Central memory CD4-positive, alpha-beta T cell (primary cell): ENCODE measurements at places on chromosomes 1 and 21.

- DNase-seq: no peak
Measured at GRCh38 chr1:55869065-55869464, 653.9 kb upstream of the USP24 start.

- no peak for DNase-seq
Measured at GRCh38 chr1:32755098-32755809, 52.7 kb upstream of the SYNC start.

GRCh38 chr1:75520862-75521475, 89.9 kb downstream of the SLC44A5 start:
- no peak for DNase-seq

GRCh38 chr1:8097077-8097799, 71.1 kb upstream of the ERRFI1 start:
- DNase-seq: no peak

- DNase-seq: no peak
Measured at GRCh38 chr21:16532840-16533239, 803.1 kb downstream of the USP25 start.

- DNase-seq: no peak
Measured at GRCh38 chr1:43273708-43274107, 3.9 kb downstream of the TMEM125 start.

- DNase-seq: no peak
Measured at GRCh38 chr1:96525657-96526557, 195.7 kb upstream of the PTBP2 start.

- no peak for DNase-seq
Measured at GRCh38 chr1:101476541-101476940, 239.7 kb downstream of the S1PR1 start.

GRCh38 chr21:41895643-41896493, 16.7 kb upstream of the PRDM15 start:
- DNase-seq: peak; percentile 28

DNA sequence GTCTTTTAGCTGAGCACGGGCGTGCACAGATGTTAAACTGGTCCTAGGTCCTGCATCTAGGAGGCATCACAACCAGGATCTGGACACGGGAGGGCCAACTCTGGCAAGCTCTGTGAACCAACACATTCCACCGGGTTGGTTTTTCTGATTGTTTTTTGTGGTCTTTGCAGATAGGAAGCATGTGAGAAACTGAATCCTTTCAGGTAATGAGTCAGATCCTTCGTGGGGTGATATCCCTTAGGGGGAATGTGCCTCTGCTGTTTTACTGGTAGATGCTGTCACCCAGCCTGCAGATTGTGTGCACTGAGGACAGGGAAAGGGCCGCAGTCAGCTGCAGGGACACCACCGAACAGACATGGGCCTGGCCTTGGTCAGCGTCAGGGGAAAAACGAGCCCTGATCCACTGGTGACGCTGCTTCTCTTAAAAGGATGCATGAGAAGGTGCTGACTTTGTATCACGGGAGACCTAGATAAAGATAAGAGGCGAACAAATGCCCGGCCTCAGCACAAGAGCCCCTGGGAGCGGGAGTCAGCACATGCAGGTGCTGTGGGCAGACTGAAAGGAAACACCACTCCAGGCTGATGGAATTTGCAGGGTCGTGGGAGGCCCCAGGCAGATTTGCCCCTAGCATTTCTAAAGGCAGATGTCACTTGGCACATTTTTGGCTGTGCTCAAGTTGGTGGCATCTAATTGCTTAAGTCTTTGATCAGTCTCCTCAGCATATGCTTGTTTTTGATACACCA, 51.1 kb downstream of the DOP1B start:
- peak; percentile 1 for DNase-seq

DNA sequence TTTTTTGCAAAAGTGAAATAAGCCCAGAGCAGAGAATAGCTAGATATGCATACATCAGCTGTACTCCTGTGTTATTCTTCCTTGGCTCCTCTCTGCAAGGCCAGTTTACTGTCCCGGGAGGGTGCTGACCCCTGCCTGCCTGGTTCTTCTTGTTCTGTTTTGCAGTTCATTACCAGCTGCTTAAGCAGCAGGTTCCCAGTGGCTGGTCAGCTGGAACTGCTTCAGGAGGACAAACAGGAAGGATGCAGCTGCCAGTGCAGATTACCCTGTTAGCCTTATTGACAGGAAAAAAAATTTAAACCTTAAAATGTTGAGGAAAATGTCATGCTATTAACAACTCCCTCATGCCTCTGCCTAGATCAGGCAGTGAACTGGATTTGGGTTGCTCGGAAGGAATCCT, 16.0 kb upstream of the LRIG2 start:
- DNase-seq: no peak

- no peak for DNase-seq
Measured at GRCh38 chr1:104028416-104029035, 278.8 kb downstream of the AMY1C start.

DNA sequence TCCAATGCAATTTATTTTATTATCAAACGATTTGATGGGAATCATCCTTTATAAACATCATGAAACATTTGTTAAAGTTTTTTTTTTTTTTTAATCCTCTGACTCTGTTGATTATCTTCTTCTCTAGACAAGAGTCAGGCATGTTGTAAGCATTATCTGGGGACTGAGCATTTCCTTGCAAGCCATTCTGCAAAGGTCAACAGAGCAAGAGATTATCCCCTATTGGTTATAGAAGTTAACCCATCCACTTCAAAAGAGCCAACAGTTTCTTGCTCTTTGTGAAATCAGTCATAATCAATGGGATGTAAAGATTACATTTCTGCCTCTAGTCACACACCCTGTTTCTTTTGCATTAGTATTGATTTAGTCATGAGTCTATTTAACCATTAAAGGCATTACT, 368.8 kb upstream of the ADGRL4 start:
- no peak for DNase-seq

GRCh38 chr1:246827396-246827795, 103.2 kb downstream of the SCCPDH start:
- no peak for DNase-seq

GRCh38 chr1:196887515-196888239, at the start of gene CFHR4:
TSS of gene CFHR4 (plus strand) at chr1:196888052. CDS start at chr1:196888151, 99 bp downstream.
- no peak for DNase-seq

- no peak for DNase-seq
Measured at GRCh38 chr21:32951041-32951440, 74.7 kb upstream of the OLIG2 start.

GRCh38 chr1:207893737-207894582, 17.0 kb downstream of the CD34 start:
- DNase-seq: no peak

GRCh38 chr1:6148497-6149241, 31.5 kb downstream of the CHD5 start:
- peak; percentile 46 for DNase-seq

GRCh38 chr1:43622471-43622870, 27.5 kb upstream of the KDM4A start:
- DNase-seq: no peak

DNA sequence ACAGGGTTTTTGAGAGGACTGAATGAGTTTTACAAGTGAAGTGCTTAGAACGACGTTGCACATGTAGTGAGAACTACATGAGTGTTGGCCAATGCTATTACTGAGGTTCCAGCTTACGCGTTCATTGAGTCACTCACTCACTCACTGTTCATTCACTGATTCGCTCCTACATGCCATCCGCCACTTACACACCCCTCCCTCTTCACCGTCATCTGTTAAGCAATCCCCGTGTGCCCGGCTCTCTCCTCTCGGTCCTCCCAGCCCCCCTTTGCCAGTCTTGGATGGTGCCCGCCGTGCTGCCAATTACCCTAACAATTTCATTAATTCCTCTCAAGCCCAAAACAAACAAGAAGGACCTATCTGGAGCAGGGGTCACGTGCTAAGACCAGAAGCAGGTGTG, 27.3 kb upstream of the EPHA2 start:
- no peak for DNase-seq

DNA sequence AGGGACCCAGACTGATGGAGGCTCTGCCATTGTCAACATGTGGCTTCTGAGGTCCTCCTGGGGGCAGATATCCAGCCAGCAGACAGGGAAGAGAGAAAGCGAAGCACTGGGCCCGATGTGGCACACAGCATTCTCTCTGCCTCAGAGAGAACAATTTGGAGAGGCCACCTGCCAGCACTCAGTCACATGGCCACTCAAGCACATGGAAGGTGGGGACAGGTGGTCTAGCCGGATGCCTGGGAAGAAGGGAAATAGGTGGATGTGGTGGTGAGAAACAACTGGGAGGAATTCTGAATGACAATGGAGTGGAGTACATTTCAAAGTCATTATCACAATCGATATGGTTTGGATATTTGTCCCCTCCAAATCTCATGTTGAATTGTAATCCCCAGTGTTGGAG, 109.0 kb downstream of the UBE2U start:
- DNase-seq: no peak
